Neural progenitor cell (in vitro differentiated cells): ENCODE measurements at places on chromosomes 1 and 21.

DNA sequence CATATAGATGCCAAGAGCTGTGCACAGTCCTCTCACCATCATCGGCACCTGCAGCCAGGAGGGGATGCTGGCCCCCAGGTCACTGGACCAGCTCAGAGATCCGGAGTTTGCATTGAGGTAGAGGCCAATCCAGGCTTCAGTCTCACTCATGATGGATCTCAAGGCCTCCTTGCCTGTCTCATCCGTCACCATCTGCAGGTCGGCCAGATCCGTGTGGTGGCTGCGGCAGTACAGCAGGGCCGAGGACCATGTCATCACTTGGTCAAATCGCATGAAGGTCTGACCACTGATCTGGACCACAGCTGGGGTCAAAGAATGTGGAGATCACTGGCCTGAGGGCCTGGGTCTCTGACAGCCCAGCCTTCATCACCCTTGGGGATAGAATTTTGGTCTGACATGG is 6.6 kb downstream of the CLEC20A start:
- H3K27me3 ChIP-seq: no peaks in the 10 kb centered on the region
- H3K36me3 ChIP-seq: no peaks in the 10 kb centered on the region
- DNase-seq: no peak
- H3K27ac ChIP-seq: no peak overlapping the region
- H3K4me3 ChIP-seq: no peak overlapping the region

GRCh38 chr1:40980068-40980452 is 564 bp downstream of the CTPS1 start:
- H3K27ac ChIP-seq: no peak overlapping the region
- H3K4me3 ChIP-seq: peak overlapping the region; percentile 58
- H3K4me1 ChIP-seq: peaks cover 16% of the 10 kb centered on the region
- DNase-seq: no peak
- H3K36me3 ChIP-seq: peaks cover 18% of the 10 kb centered on the region
- no peaks in the 10 kb centered on the region for H3K27me3 ChIP-seq

GRCh38 chr1:107926436-107927080 is 38.4 kb downstream of the VAV3 start:
- H3K4me1 ChIP-seq: no peaks in the 10 kb centered on the region
- DNase-seq: no peak
- H3K36me3 ChIP-seq: no peaks in the 10 kb centered on the region

GRCh38 chr1:64601207-64601606 is 131.3 kb downstream of the CACHD1 start:
- no peak overlapping the region for H3K4me3 ChIP-seq
- no peaks in the 10 kb centered on the region for H3K27me3 ChIP-seq
- peaks cover 24% of the 10 kb centered on the region for H3K4me1 ChIP-seq
- H3K36me3 ChIP-seq: peaks cover 12% of the 10 kb centered on the region
- no peak overlapping the region for H3K27ac ChIP-seq
